ENCODE measurements at places on chromosomes 6 and 20. TPM values are rescaled to one million over a fixed set of nuclear protein-coding genes. Genes with fewer than 3 reads are reported as not detected.

- peak; percentile 93 for DNase-seq
- H3K27me3 ChIP-seq, result no peaks in the 10 kb centered on the region
- no peak overlapping the region for H3K27ac ChIP-seq
- H3K36me3 ChIP-seq, result no peaks in the 10 kb centered on the region
- H3K4me3 ChIP-seq, result no peak overlapping the region
These were observed 6.8 kb upstream of the MICA start for GRCh38 chr6:31396422-31397152.

DNA sequence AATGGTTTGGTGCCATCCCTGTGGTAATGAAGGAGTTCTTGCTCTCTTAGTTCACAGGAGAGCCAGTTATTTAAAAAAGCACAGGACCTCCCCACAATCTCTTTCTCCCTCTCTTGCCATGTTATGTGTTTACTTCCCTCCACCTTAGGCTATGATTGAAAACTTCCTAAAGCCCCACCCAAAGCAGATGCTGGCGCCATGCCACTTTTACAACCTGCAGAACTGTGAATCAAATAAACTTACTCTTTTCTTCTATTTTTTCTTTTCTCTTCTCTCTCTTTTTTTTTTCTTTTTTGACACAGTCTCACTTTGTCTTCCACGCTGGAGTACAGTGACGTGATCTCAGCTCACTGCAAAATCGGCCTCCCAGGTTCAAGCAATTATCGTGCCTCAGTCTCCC, 508.4 kb upstream of the EPHA7 start:
- no peaks in the 10 kb centered on the region for H3K36me3 ChIP-seq

- peaks cover 3% of the 10 kb centered on the region for H3K36me3 ChIP-seq
- H3K27ac ChIP-seq, result no peak overlapping the region
- H3K4me1 ChIP-seq, result no peaks in the 10 kb centered on the region
- peak; percentile 18 for DNase-seq
- H3K4me3 ChIP-seq, result no peak overlapping the region
These were observed 37.7 kb upstream of the SLC4A11 start for GRCh38 chr20:3276680-3277015.

- no peak for DNase-seq
- no peaks in the 10 kb centered on the region for H3K36me3 ChIP-seq
- H3K27ac ChIP-seq, result no peak overlapping the region
- no peaks in the 10 kb centered on the region for H3K27me3 ChIP-seq
- no peak overlapping the region for H3K4me3 ChIP-seq
- no peaks in the 10 kb centered on the region for H3K4me1 ChIP-seq
These were observed 77.3 kb downstream of the TRMT11 start for GRCh38 chr6:126063512-126064146.

DNA sequence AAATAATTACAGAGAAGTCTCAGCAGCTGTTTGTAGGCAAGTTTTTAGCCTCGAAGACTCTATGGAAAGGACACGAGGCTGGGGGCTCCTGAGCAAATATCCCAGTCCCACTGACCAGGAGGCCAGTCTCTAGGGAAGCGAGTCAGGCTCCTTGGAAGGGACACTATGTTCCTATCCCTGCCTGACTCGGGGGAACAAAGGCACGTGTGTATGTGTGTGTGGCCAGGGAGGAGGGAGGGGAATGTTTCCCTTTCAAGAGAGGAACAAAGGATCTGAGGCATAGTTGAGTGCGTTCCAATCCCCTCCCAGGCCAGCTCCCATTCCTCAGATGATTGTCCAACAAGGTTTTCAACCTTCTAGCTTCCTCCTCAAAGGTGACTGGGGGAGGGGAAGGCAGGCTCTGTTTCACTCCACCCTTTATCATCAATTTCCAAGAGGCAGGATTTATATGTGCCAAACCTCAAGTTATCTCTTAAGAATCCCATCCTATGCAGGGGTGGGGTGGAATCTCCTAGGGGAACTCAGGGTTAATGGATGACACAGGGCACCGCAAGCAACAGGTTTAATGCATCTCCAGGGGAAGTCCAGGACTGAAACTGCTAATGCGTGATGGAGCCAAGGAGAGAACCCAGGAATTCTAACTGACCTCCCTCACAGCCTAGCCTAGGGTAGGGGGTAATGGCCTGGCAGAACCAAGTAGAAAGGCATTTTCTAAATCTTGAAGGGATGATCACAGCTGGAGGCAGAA, 9.9 kb downstream of the BCL2L1 start:
- H3K27ac ChIP-seq, result peak overlapping the region; percentile 92
- peaks cover 74% of the 10 kb centered on the region for H3K4me1 ChIP-seq
- H3K36me3 ChIP-seq, result peaks cover 5% of the 10 kb centered on the region
- H3K27me3 ChIP-seq, result no peaks in the 10 kb centered on the region
- no peak for DNase-seq
- no peak overlapping the region for H3K4me3 ChIP-seq

DNA sequence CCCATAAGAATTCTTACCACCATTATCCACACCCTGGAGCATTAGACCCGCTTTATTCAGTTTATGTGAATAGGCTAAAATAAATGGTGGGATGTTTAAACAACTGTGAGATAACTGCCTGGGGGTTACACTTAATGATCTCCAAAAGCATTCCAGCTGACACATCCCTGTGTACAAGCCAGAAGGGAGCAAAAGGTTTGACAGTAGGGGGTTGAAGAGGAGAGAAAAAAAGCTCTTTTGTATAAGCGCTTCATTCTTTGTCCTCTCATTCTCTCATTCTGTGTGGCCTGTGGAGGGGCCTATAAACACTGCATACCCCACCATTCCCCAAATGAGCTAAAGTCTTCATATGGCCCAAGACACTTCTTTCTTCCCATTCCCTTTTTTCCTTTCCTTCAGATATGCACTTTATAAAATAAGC, 30.8 kb upstream of the COL21A1 start:
- H3K27me3 ChIP-seq, result no peaks in the 10 kb centered on the region
- DNase-seq, result no peak
- H3K4me1 ChIP-seq, result no peaks in the 10 kb centered on the region
- H3K36me3 ChIP-seq, result no peaks in the 10 kb centered on the region
- H3K4me3 ChIP-seq, result no peak overlapping the region
- H3K27ac ChIP-seq, result no peak overlapping the region

GRCh38 chr6:41997456-41997855, 52.9 kb upstream of the TAF8 start:
- no peaks in the 10 kb centered on the region for H3K36me3 ChIP-seq
- H3K27me3 ChIP-seq, result no peaks in the 10 kb centered on the region
- DNase-seq, result no peak
- no peak overlapping the region for H3K27ac ChIP-seq
- H3K4me3 ChIP-seq, result no peak overlapping the region

DNA sequence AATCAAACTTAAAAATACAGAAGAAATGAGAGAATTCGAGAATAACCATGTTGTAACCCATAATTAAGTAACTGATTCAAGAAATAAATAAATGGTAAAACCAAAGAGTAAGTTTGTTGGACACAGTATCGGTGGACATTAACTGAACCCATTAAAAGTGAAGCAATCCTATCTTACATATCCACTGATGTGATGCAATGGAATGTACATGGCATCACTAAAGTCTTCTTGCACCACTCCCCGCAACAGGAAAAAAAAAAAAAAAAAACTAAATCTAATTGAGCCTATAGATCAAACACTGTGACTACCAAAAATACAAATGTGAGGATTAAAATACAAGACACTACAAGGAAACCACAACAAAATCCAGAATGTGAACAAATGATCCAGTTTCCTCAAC, 7.9 kb downstream of the SNX14 start:
- H3K27ac ChIP-seq, result no peak overlapping the region
- H3K36me3 ChIP-seq, result no peaks in the 10 kb centered on the region
- no peak for DNase-seq
- no peaks in the 10 kb centered on the region for H3K27me3 ChIP-seq

DNA sequence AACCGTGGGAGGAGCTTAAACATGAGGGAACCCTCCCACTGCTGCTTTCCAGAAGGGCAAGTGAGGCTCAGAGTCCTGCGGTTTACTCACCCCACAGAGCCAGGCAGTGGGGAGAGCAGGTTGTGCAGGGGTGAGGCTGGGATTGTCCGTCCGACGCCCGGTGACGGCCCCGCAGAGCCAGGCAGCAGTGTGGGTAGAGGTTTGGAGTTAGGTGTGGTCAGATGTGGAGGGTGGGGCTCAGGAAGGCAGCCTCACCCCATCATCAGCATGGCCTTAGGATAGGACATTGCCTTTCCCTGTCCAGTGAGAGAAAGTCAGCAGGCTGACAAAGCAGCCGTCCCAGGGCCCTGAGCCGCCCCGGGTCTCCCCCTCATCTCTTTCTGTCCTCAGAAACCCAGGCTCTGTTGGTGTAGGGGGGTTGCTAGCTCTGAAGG, 234.6 kb downstream of the DLL1 start:
- no peaks in the 10 kb centered on the region for H3K27me3 ChIP-seq
- no peaks in the 10 kb centered on the region for H3K4me1 ChIP-seq
- DNase-seq, result no peak
- no peaks in the 10 kb centered on the region for H3K36me3 ChIP-seq
- no peak overlapping the region for H3K4me3 ChIP-seq

DNA sequence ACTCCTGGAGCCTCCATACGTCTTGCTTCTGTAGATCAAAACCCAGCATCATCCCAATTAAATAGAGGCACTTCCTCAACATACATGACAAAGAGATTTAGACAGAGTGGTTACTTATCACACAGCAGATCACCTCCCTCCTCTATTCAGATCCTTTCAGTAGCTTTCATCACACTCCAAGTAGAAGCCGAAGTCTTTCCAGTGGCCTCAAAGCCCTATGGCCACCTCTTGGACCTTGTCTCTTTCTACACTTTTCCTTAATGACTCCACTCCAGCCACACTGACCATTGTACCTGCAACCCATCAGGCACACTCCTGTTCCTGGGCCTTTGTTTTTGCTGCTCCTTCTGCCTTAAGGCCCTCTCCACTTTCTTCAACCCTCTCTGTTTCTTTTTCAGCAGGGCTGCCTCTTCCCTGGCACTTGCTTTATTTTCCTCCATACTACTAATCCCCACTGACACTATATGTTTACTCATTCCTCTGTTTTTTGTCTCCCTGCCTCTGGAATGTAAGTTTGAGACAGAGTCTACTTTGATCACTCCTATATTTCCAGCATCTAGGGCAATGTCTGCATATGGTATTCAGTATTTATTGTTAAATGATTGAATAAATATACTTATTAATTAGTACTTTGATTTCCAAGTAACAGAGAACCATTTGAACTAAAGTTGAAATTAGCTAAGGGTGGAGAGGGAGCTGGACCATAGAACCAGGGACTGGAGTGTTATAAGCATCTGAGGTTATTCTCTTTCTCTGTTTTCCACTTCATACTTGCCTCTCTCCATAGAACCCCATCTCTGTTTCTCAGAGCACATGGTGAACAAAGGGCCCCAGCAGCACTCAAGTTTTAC, 43.4 kb upstream of the TRAM2 start:
- H3K27ac ChIP-seq, result no peak overlapping the region
- no peaks in the 10 kb centered on the region for H3K4me1 ChIP-seq
- H3K36me3 ChIP-seq, result no peaks in the 10 kb centered on the region
- no peak overlapping the region for H3K4me3 ChIP-seq
- no peak for DNase-seq
- H3K27me3 ChIP-seq, result no peaks in the 10 kb centered on the region

DNA sequence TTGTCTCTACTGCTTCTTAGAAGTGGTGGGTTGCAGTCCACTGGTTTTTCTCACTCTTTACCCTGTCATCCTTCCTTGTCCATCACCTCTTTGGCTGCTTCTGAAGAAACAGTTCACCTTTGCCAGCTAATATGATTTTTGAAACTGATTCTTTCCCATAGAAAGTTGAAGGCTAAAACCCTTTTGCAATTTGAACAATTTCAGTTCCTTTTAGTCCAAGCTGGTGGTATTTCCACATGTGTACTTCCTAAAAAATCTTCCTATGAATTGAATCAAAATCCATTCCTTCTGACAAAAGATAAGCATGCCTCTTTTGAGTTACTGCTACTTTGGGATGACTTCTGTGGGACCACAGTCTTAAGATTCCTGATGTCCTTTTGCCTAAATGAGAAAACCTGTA, 210.0 kb upstream of the MAN1A1 start:
- H3K36me3 ChIP-seq, result no peaks in the 10 kb centered on the region
- no peak overlapping the region for H3K27ac ChIP-seq
- DNase-seq, result no peak
- H3K4me1 ChIP-seq, result no peaks in the 10 kb centered on the region
- no peaks in the 10 kb centered on the region for H3K27me3 ChIP-seq

DNA sequence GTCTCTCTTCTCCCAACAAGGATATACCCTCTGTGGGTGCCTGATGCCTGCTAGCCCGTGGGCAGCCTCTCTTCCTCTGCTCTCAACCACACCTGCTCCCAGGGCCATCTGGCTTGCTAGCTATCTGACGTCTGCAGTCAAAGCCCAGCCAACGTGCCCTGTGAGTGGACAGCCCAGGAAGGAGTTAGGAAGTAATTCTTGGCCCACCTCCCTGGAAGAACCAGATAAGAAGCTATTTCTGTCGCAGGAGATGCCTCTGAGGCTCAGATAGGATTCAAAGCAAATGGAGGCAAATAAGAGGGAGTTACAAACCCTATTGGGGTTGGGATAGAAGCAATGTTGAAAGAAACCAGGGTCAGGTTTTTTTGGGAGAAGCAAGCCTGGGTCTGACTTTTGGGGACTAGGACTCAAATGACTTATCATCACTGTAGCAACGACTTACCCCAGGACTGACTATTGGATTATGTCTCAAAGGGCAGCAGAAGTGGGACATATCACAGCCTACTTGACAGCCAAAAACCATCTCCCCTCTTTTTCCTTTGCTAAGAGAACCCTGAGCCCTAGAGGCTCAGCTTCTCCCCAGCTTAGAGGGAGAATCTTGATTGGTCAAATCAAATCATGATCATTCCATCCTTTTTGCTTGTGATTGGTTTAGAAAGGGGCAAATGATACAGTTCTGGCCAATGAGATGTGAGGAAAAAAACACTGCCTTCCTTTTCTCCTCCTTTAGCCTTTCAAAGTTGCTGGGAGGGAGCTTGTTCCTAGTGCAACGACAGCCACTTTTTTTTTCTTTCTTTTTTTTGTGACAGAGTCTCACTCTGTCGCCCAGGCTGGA, 18.0 kb upstream of the CDK5RAP1 start:
- DNase-seq, result no peak
- no peak overlapping the region for H3K27ac ChIP-seq
- H3K27me3 ChIP-seq, result no peaks in the 10 kb centered on the region
- H3K4me3 ChIP-seq, result no peak overlapping the region

- no peak overlapping the region for H3K27ac ChIP-seq
- H3K4me1 ChIP-seq, result peaks cover 8% of the 10 kb centered on the region
- DNase-seq, result no peak
- H3K36me3 ChIP-seq, result no peaks in the 10 kb centered on the region
- H3K4me3 ChIP-seq, result no peak overlapping the region
These were observed 9.3 kb downstream of the SYNGAP1 start for GRCh38 chr6:33428966-33429749.

The UNC93A gene
- polyA plus RNA-seq, result not detected

The SAMD5 gene
- 0.87 TPM for polyA plus RNA-seq

The GSTA2 gene
- 30.4 TPM for polyA plus RNA-seq

The LRRC73 gene
- polyA plus RNA-seq, result 1.5 TPM

The BANF2 gene
- 0.59 TPM for polyA plus RNA-seq

All from pancreas (tissue), 10 donors.